ENCODE measurements at places on chromosomes 3 and 15.

DNA sequence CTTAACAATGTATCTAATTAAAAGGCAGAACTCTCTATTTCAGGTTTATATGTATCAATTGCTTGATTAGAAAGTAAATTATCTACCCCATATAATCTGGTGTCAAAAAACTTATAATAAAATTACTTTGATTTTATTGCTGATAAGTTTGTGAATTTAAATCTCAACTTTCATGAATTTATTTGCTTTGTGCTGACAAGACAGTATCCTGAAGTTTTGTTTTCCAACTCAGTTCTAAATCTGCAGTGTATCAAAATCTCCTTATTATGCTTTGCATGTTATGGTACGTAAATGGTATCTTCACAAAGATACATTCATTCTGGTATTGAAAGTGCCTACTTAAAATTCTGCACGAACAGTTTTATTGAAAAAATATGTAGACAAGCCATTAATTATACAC is 78.5 kb upstream of the ZNF717 start:
- DNase-seq, result no peak

- DNase-seq, result no peak
Observed at GRCh38 chr3:4574426-4574965, 81.3 kb downstream of the ITPR1 start.

- DNase-seq, result no peak
Observed at GRCh38 chr3:129892486-129892856, 1.0 kb downstream of the TMCC1 start.

DNA sequence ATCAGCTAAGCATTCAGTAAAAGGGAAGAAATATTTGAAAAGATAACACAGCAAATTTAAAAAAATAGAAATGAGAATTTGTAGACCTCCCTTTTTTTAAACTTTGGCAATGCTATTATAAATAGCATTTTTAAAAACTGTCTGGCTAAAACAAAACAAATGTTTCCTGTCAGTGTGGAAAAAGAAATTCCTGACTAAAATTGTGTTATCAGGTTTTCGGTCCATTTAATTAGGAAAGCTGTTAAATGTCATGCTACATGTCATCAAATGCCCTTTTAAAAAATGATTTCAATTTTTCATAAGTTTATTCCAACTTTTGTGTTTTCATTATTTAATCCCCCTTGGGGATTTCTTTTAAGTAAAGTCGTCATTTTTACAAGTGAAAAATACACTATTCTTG is 29.6 kb downstream of the COL8A1 start:
- DNase-seq, result no peak

DNA sequence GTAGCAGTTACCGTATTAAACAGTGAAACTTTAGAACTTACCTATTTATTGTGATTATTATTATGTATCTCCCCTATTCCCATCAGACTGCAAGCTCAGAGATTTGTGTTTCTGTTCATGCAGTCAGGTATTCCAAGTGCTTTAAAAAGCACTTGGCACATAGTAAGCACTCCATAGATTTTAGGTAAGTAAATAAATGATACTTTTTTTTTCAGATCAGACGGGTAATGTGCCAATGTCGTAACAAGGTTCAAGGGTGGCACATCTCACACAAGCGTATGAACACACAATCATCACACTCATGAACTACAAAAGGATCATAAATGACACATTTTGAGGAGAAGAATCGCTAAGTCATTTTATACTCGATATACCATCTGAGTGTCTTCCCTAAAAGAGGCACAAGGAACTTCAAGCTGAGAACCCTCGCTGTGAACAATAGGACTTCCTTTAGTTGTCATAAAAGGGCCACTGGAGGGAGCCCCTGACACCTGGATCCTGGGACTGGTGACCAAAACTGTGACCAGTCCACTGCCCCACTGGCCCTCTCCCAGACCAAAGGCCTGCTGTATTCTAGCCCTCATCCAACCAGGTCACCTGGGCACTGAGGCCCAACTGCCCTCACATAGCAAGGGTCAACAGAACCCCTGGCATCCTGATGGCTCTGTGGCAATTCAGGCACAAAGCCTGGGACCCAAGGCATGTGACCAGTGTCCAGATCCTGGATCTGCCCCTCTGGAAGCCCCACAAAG is 32.1 kb downstream of the KIF9 start:
- no peak for DNase-seq

- DNase-seq, result no peak
Observed at GRCh38 chr3:23840521-23840920, 34.8 kb downstream of the UBE2E1 start.

GRCh38 chr3:108098003-108098370 is 7.2 kb upstream of the CD47 start:
- DNase-seq, result no peak

GRCh38 chr3:158121295-158121694 is 11.4 kb downstream of the RSRC1 start:
- no peak for DNase-seq

DNA sequence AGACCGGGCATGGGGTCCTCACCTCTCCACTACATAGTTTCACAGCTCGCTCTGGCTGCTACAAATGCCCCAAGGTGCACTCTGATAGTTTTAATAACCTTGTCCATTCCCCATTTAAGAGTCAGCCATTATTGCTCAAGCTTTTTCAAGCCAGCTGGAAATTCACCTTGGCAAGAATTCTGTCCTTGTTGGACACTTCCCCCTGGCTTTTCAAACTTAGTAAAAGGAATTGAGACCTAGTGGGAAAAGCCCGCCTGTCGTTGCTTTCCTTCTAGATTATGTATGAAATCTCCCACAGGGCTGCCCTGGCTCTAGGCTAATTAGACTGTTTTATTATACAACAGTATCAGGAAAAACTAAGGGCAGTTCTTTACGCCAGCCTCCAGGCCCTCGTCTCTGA is 293.7 kb upstream of the GADL1 start:
- DNase-seq, result no peak

DNA sequence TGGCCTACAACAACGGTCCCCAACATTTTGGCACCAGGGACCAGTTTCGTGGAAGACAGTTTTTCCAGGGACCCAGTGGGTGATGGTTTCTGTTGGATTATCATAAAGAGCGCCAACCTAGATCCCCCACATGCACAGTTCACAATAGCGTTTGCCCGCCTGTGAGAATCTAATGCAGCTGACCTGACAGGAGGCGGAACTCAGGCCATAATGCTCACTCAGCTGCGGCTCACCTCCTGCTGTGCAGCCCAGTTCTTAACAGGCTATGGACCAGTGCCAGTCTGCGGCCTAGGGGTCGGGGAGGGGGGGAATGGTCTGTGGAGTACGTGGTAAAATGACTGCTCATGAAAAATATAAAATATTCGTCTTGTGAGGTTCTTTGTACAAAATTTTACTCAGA is 518.5 kb upstream of the CADM2 start:
- no peak for DNase-seq

DNA sequence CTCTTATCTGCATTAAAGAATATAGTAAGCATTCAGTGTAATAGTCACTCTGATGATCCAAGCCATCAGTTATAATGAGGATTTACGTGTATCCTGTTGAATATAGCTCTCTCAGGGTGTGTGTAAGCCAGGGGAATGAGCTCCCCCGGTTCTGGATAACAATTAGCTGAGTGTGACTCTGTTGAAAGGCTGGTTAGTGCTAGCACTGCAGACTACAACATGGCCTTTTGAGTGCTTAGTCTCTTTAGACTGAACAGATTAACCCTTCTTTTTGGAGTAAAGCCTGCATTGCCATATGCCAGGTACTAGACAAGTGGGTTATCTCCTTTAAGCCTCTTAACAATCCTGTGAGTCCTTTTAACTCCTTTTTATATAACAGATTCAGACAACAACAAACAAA is 119.5 kb downstream of the TMEM108 start:
- DNase-seq, result no peak

GRCh38 chr15:90883976-90884718 is at the start of gene FES:
Gene FES, plus strand, starts transcription at chr15:90884504. Its CDS starts 542 bp downstream, at chr15:90885046.
- DNase-seq, result no peak

- DNase-seq, result no peak
Observed at GRCh38 chr15:40850576-40851112, 6.8 kb downstream of the SPINT1 start.

DNA sequence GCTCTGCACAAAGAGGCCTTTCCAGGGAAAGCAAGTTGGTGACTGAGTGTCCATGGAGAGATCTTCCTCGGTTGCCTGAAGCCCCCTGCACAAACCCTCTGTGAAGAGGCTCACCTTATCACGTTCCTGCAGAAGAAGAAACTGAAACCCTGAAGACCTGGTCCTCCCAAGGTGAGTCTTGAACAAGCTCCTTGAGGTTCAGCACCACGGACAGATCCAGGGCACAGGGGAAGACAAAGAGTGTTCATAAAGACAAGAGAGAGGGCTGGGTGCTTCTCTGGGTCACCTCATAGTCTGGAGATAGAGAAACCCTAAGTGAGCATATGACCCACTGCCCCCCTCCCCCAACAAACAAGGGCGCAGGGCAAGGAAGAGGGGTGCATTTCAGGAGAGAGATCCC is 21.7 kb upstream of the TBC1D21 start:
- peak; percentile 21 for DNase-seq

- no peak for DNase-seq
Observed at GRCh38 chr3:159941038-159942000, 47.3 kb upstream of the IL12A start.

- no peak for DNase-seq
Observed at GRCh38 chr15:99333413-99333812, 82.1 kb downstream of the LRRC28 start.

- no peak for DNase-seq
Observed at GRCh38 chr15:96222981-96223380, 107.5 kb upstream of the NR2F2 start.

DNA sequence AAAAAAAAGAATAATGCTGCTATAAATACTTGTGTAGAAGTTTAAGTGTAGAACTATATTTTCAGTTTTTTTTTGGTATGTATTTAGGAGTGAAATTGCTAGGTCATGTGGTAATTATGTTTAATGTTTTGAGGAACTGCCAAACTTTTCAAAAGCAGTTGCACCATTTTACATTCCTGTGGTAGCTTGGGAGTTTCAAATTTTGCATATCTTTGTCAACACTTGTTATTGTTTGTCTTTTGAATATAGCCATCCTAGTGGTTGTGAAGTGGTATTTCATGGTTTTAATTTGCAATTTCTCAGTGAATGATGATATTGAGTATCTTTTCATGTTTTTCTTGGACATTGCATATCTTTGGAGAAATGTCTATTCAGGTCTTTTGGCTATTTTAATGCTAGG is 30.4 kb downstream of the SKIL start:
- peak; percentile 25 for DNase-seq

All from GM04504 (cell line).